Muscle of back (tissue), 13 donors: ENCODE measurements at places on chromosomes 2 and 18. TPM values are rescaled to one million over a fixed set of nuclear protein-coding genes. Genes with fewer than 3 reads are reported as not detected.

DNA sequence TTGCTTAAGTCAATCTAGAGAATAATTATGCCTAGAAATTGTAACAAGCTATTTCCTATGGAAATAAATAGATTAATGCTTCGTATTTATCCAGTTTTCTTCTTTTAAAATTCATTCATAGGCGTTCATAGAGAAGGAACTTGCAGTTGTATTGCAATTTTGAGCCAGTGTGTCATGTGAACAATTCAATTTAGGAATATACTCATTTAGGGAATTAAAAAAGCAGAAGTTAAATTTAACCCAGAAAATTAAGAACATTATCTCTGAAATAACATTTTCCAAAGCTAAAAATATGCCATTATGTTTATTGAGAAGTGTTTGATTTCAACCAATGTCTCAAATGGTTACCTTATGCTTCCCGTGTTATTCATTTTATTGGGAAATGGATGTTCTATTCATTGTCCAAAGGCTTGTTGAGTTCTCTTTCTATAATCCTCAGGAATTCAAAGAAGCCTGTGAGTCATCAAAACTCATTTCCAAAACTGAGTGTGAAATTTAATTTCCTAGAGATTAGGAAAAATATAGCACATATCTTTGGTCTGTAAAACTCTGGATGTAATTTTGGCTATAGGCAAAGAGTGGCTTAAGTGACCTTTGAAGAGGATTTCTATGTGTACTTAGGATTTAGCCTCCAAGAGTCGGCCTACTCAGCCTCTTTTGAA is 99.7 kb downstream of the SLC8A1 start:
- DNase-seq = no peak

DNA sequence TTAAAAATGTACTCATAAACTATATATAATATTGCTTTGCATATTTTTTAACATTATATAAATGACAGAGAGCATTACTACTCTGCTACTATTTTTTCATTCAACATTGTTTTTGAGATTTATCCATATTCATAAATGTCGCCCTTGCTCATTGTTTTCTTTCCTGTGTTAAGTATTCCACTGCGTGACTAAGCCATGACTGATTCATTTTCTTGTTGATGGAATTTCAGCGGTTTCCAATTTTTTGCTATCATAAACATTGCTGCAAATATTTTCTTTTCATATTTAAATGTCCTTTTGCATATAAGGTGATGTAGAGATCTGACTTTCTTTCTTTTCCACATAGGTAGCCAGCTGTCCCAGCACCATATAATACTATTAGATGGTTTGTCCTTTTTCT is 57.6 kb downstream of the SFXN5 start:
- DNase-seq = no peak

DNA sequence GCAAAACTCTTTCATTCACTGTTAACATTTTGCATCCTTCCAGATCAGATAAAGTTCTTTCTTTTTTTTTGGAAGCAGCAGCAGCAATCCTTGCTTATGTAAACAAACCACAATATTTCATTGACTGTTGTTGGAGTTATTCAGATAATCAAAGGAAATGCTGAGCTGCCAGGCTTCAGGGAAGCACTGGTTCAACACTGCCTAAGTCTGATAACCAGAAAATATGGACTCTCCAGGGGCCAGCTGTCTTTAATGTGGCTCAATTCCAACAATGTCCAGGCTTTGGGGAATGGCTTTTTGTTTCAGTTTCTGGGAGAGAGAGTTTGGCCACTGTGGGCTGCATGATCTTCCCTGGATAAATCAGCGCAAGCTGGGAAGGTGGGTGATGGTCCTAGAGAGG is 354.3 kb downstream of the AKAIN1 start:
- no peak for DNase-seq

Gene DHRS9
- 0.55 TPM for polyA plus RNA-seq

Gene CHRNA1
- 81.4 TPM for polyA plus RNA-seq
